ENCODE measurements at places on chromosomes 1 and 21.

- no peak for DNase-seq
Observed at GRCh38 chr1:222240536-222241181, 307.2 kb downstream of the HHIPL2 start.

DNA sequence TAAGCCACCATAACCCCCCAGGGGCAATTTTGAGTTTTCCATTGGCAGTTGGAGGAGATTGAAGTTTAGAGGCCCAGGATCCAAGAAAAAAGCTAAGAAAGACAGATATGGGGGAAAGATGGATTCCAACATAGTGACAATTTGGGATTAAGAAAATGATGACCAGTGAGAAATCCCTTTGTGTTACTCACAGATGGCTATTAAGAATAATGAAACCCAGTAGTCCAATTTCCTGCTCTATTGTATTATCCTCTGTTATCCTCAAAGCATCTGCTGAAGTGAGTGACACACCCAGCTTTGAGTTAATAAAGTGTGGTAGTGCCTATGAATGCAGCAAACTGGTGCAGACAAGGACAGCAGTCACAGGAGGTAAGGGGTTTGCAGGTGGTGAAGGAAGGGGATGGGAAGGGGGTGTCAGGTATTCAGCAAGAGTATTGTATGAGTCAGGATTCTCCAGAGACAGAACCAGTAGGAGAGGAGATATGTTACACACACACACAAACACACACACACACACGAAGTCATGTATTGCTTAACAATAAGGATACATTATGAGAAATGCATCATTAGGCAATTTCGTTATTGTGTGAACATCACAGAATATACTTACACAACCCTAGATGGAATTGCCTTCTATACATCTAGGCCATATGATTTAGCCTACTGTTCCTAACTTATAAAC, 112.4 kb upstream of the VANGL1 start:
- DNase-seq: no peak

DNA sequence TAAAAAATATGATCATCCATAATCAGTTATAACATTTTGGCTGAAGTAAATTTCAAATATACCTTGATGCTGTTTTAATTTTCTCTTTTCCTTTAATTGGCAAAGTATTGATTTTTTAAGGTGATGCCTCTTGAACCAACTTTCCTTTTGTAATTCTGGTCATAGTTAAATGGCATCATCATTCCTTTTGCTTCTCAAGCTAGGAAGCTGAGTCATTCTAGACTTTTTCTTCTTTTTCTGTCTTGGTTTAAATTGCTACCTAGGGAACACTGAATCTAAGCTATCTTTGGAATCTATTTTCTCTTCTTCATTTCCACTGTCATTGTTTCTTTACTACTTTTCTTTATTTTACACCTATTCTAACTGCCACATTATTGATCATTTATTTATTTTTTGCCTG, 162.7 kb downstream of the HMCN1 start:
- DNase-seq: no peak

- DNase-seq: no peak
Observed at GRCh38 chr1:217135987-217136894, 413.0 kb upstream of the ESRRG start.

GRCh38 chr1:26856604-26857469, 6.1 kb upstream of the SFN start:
- no peak for DNase-seq

GRCh38 chr1:2906085-2906484, 104.6 kb upstream of the TTC34 start:
- no peak for DNase-seq

DNA sequence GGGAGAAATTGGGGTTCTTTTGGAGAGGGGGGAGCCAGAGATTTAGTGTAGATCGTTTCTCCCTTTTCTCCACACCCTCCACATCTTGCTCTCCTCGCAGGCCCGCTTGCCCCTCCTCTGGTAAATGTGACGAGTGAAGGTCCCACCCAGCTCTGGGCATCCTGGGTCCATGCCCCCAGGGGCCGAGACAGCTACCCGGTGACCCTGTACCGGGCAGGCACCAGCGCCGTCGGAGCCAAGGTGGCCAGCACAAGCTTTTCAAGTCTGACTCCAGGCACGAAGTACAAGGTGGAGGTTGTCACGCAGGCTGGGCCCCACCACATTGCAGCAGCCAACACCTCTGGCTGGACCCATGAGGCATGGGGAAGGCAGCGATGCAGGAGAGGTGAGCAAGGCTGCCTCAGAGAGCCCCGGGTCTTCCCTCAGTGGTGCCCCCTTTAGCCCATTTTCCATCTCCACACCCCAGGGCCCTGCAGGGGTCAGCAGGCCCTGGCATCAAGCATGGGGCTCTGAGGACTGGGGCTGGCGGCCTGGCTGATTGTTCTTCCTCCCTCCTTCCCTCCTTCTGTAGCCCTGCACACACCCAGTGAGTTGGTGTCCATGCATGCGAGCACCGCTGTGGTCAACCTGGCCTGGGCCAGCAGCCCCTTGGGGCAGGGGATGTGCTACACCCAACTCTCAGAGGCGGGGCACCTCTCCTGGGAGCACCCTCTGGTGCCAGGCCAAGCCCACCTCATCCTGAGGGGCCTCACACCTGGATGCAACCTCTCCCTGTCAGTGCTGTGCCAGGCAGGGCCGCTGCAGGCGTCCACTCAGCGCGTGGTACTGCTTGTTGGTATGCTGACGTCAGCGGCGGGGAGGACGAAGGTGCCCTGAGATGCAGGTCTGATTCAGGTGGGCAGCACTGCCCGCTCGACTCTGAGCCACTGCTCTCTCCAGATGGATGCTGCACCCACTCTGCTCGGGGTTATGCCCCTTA, 16.4 kb upstream of the LGR6 start:
- no peak for DNase-seq

GRCh38 chr1:43368646-43369020, 822 bp upstream of the ELOVL1 start:
- DNase-seq: no peak

GRCh38 chr1:93848350-93848883, 30.6 kb downstream of the DNTTIP2 start:
- no peak for DNase-seq

GRCh38 chr1:156993426-156994147, 52.0 kb downstream of the ARHGEF11 start:
- no peak for DNase-seq

- no peak for DNase-seq
Observed at GRCh38 chr1:212605441-212606394, 2.8 kb upstream of the ATF3 start.

DNA sequence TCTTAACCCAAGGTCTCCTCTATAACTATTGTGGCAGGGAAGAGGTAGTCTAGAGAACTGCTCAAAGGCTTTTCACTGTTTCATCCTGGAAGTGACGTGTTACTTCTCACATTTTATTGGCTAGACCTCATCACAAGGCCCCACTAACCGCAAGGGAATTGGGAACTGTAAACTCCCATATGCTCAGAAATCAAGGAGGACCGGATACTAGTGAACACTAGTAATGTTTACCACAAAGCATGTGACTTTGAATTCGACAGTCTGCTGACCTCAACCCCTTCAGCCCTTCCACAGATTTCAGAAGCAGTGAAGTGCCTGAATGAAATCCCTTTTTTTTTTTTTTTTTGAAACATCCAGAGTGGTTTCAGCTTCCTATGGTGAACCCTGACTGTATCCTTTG, 3.4 kb upstream of the EEIG2 start:
- DNase-seq: no peak

DNA sequence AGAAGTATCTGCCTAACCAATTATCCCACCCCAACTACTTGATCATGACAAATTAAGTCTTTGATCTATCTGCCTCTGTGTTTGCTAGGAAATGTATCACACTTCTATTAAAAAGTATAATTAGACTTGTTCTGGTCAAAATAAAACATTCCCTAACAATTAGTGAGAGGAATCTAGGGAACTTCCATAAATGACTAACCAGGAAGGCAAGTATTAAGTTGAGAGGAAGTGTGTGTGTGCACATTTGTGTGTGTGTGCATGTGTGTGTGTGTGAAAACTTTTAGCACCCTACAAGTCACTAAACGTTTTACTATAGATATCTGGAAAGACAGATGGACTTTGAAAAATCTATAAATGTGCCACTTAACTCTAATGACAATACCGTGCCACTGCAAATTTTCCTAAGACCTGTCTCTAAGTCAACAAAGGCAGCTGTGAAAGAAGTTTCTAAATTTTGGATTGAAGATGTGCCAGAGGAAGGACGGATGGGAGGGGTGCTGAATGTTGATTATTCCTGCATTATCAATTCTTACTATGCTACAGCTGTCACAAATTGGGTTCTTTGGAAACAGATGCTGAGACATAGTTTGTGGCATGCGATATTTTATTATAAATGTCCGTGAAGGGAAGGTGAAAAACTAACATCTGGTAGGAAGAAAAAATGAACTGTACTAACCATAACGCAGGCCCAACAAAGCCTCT, 567.1 kb downstream of the PTPRC start:
- DNase-seq: no peak

DNA sequence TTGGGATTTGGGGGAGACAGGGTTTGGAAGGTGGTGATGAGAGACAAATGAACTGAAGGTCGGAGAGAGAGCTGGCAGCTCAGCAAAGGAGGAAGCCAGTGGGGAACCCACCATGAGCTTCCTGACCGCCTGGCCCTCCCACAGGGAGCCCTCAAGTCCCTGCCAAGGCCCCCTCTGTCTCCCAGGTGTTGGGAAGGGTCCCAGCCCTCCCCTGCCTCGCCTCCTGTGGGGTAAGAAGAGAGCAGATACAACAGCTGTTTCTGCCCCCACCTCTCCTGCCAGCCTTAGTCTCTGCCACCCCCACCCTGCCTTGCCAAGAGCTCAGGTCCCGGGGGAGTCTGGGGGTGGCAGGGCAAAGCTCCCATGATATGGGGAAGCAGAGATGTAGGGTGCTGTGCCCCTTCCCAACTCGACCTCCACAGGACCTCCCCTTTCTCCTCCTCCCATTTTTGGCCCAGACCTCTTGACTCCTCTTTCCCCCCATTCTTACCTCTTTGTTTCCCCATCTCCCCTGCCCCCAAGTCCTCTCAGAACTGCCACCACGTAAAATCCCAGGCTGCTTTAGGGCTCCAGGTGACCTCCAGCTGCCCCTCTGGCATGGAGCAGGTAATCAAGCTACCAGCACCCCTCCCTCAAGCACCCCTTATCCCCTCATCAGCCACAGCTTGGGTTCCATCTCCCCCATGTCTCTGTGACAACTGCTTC, 556 bp downstream of the S100A1 start:
- DNase-seq: no peak

DNA sequence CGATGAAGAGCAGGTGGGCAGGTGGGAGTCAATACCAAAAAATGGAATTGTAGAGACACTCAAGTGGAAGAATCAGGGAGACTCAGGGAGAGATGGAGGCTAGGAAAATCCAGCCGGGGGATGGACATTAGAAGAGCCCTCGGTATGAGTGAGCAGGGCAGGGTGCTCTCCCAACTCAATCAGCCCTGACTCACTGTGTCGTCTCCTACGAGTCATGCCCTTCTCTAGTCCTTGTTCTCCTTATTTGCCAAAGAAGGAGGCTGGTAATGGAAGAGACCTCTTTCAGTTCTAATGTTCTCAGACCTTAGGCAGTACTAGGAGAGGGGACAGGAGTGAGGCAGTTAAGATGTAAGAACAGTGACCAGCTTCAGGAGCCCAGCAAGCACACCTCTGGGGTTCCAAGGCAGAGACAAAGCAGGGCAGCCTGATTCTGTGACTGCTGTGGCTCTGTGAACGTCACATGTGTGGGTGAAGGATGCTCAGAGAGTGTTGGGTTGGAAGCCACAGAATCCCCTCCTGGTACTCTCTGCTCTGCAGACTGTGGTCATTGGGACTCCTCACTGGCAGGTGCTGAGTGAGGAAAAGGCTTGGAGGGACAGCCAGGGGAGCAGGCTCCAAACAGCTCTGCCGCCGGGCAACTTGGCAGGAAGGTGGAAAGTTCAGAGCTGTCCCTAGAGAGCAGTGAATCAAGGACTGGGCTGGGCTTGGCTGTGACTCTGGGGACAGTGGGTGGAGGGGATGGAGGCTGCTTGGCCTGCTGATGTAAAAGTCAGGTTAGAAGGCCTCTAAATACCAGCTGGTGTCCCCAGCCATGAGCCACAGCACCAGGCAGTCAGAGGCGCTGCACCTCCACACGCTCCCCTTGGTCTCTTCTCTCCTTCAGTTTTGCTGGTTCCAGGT, 11.1 kb upstream of the GJA5 start:
- no peak for DNase-seq

DNA sequence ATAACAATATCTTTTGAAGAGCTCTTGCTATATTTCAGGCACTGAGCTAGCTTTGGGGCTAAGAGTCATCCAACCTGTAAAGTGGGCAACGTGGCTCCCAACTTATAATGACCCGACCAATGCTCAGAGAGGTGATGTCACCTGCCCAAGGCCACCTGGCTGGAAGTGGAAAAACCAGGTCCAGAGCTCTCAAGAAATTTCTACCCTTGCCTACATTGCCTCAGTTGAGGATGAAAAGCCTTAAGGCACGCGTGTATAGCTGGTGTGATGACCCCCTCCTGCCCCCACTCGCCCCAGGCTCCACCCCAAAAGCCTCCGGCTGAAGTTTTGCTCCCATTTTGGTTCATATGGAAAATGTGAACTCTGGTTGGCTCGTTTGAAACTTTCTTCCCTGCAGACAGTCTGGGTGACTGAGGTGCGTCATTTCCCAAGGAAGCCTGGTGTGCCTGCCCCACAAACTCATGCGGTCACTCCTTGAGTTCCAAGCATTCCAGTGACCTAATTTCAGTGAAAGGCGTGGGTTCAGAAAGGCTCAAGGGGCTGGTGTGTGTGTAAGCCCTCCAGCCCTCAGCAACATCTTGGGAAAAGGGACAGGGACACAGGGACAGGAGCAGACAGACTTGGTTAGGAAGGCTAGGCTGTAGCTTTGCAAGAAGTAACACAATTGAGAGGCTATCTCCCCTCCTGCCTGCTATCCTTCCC, 20.5 kb downstream of the HTR1D start:
- DNase-seq: no peak

- no peak for DNase-seq
Observed at GRCh38 chr1:53078333-53079101, 16.5 kb downstream of the PODN start.

DNA sequence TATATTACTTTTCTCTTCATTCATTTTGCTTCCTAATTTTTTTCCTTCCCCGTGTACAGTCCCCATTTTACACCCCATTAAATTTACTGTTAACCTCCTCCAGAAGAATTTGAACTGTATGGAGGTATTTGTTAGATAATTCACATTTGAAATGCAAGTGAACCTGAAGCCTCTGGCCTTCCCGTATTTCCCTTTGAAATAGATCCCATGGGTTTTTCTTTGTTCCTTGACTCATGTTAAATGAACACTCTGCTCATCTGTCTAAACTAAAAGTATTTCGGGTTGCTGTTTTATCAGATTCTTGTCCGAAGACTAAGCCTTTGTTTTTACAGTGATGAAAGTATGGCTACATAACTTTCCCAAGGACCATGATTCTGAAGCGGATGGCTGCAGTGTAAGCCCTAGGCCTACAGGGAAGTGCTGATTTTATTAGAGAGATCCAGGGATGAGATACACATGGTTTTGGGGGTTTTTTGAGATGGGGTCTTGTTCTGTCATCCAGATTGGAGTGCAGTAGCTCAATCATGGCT, 187.9 kb downstream of the PATJ start:
- no peak for DNase-seq

DNA sequence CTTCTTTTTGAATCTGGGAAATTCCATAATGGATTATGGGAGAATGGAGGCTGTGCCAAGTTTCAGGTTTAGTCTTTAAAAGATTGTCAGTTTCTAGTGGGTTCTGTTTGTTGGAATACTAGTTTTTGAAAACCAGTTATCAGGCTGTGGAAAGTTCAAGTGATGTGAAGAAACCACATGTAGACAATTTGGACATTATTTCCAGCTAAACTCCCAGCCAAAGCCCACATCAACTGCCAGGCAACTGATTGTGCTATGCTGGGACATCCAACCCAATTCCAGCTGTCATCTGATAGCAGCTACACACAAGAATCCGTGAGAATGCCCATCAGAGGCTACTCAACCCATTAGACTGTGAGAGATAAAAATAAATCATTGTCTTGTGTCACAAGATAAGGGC, 546.1 kb upstream of the ADAMTS5 start:
- DNase-seq: no peak
